GDM1 (cell line): ENCODE measurements at places on chromosomes 7 and 10.

GRCh38 chr10:89093728-89094127 is 103.1 kb downstream of the FAS start:
- no peak for DNase-seq

- no peak for DNase-seq
Observed at GRCh38 chr10:7788639-7789286, 786 bp downstream of the ATP5F1C start.

- DNase-seq, result no peak
Observed at GRCh38 chr10:70597856-70598815, 4.4 kb downstream of the PRF1 start.

GRCh38 chr7:66564045-66564444 is 64.6 kb upstream of the KCTD7 start:
- DNase-seq, result no peak

DNA sequence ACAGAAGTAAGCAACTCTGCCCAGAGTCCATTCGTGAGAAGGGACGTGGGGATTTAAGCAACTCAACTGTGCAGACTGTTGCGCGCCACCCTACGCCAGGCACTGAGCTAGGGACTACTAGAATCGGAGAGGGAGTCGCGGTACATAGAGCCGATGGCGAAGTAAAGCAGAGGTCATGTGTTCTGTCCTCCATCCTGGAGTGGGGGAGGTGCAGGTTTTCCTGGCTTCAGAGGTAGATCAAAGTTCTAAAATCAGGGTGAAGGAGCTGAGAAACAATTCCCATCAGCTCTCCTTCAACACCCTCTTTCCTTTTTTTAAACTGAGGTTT is 23.2 kb downstream of the SLC35G1 start:
- no peak for DNase-seq

DNA sequence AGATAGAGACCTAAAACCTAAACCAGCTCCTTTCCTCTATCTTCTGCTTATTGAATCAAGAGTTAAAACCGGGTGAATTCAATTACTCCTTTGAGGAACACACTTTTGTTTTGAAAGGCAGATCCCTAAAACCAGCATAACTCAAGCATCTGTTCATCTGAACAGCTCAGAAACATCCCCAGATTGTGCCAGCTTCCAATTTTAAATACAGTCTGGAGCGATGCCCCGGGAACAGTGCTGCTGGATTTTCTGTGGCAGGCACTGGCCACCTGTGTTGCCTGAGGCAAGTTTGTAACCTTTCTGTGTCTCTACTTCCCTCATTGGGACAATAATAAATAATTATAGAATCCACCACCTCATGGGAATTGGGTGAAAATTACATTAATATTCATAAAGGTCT is 281.4 kb upstream of the NFE2L3 start:
- DNase-seq, result no peak
